Activated T-helper 9 cell treated with anti-CD3 and anti-CD28 coated beads, Interleukin-2, amount 50 U/mL, for 16 hours (primary cell): ENCODE measurements at places on chromosomes 7 and 10.

- no peak for DNase-seq
Observed at GRCh38 chr10:104209575-104210198, 22.5 kb downstream of the CFAP43 start.

- DNase-seq = no peak
Observed at GRCh38 chr10:100996678-100997359, 2.8 kb upstream of the LZTS2 start.

DNA sequence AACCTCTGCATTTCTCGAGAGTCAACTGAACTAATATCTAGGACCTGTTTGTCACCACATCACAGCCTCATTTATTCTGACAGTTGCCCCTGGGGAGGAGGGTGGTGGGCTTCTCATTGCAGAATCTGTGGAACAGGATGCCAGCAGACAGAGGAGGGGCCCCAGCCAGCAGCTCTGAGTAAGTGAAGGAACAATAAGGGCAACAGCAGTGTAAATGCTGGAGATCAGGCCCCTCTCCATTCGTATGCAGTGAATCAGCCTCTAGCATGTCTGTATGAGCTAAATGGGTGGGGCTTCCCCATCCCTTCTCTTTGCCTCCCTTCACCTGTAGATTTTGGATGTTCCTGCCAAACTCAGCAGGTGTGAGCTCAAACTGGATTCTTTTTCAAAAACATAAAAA is 7.7 kb upstream of the CPVL start:
- no peak for DNase-seq

DNA sequence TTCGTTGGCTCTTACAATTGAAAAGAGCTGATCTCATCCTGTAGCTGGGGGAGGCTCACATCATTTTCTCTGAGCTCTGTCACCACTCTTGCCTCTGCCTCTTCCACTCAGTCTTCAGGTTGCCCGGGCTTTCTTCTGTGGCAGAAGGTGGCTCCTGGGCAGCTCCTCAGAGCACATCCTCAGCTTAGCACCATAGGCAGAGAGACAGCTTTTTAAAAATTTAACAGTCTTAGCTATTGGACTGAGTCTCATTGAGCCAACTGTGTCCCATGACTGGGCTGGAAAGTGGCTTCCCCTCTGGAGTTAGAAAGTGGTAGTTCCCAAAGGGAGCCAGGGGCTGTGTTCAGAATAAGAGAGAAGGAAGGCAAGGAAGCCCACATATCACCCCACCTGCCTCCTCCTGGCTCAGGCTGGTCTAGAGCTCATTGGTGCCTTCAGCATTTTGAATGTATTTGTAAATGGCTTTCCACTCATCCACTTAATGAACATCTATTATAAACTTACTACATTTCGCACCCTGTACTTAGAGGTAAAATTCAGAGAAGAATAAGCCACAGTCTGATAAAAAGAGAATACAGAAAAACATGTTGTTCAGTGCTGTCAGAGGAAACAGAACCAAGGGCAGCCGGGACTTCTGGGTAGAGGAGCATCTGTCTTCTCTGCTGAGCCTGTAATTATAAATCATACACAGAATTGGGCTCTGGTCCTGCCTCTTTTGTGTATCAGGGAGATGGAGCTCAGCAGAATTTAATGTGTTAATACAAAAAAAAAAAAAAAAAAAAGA is 119.3 kb downstream of the WDFY4 start:
- no peak for DNase-seq

DNA sequence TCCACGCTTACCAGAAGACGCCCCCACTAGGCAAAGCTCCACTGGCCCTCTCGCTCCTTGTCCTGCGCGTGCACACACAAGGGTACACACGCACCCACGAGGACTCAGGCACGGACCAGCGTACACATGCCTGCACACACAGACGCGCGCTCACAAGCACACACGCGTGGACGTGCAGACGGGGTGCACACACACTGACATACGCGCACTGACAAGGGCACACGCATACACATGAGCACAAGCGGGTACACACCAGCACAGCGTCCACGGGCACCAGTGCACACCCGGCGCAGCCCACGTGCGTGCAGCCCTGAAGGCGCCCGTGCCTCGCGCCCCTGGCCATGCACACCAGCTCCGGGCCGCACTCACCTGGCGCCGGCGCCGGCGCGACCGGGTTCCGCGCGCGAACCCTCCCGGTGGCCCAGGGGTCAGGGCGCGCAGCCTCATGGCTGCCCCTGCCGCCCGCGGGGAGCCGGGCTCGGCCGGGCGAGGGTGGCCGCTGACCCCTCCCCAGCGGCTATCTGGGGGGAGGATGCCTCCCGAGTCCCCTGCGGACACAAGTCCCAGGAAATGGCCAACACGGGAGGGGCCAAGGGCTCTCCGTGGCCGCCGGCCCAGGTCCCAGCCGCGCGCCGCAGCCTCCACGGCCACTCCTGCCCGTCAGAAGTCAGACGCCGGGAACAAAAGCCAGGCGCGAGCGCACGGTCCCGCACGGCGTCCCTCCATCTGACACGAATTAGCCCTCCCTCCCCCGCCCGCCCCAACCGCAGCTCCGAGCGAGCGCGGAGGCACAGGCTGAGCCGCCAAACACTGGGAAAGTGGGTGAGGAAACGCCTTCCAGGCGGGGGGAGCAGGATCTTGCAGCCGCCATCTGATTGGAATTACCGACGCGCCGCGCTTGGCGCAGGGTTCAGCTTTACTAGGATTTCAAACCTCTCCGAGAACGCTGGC is 45.0 kb downstream of the TNS3 start:
- DNase-seq = no peak
